Left cardiac atrium (tissue), 4 donors: ENCODE measurements at places on chromosomes 2 and 18.
A peak's percentile ranks its signal among the peaks of the same experiment; 100 is the strongest.

DNA sequence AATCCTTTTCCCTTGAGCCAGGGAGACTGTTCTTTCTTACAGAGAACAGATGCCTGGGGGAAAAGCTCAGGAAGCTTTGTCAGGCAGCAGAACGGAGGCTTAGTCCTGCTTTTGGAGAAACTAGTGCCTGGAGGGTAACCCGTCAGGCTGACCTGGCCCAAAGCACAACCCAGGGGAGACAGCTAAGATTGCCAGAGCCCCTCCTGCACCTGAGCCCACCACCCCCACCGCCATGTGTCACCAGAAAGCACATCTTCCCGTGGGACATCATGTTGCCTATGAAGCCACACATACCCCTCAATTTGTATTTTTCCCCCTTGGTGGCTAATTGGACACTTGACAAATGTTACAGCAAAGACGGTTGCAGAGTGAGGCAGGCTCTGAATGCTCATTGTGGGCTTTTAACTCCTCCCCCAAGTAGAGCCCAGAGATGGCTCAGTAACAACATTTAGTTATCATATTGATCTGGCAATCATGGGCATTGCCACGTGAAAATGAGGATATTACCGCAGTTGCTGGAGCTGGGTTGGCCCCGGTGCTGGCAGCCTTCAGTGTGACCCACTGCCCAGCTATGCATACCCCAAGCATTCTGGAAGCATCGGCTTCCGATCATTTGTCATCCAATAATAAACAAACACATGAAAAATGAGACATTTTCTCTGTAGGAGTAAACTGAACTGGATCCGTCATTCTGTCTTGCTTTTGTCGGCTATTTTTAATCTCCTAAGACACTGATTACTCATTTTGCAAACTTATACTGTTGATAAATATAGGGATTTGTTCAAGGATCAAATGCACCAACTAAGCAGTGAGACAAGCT, 229.5 kb downstream of the ATAD2B start:
- no peak for DNase-seq

- no peak for DNase-seq
Observed at GRCh38 chr18:58407263-58407648, 221.6 kb downstream of the ALPK2 start.

DNA sequence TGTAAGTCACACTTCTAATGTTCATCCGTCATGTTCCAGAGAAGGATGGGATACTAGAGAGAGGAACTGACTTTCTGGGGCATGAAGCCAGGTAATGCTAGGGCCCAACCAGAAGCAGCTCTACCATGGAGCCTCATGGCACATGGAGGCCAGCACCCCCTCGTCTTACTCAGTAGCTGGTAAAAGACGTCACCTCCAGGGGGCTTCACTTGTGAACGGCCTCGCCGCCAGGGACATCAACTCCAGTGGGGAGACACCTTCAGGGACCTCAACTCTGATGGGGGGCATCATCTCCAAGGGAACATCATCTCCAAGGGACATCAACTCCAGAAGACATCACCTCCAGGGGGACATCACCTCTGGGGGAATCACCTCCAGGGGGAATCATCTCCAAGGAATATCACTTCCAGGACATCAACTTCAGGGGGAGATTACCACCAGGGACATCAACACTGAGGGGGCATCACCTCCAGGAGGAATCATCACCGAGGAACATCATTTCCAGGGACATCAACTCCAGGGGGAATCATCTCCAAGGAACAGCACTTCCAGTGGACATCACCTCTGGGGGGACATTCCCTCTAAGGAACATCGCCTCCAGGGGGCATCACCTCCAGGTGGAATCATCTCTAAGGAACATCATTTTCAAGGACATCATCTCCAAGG, 168.4 kb downstream of the NDUFA10 start:
- DNase-seq, result no peak

DNA sequence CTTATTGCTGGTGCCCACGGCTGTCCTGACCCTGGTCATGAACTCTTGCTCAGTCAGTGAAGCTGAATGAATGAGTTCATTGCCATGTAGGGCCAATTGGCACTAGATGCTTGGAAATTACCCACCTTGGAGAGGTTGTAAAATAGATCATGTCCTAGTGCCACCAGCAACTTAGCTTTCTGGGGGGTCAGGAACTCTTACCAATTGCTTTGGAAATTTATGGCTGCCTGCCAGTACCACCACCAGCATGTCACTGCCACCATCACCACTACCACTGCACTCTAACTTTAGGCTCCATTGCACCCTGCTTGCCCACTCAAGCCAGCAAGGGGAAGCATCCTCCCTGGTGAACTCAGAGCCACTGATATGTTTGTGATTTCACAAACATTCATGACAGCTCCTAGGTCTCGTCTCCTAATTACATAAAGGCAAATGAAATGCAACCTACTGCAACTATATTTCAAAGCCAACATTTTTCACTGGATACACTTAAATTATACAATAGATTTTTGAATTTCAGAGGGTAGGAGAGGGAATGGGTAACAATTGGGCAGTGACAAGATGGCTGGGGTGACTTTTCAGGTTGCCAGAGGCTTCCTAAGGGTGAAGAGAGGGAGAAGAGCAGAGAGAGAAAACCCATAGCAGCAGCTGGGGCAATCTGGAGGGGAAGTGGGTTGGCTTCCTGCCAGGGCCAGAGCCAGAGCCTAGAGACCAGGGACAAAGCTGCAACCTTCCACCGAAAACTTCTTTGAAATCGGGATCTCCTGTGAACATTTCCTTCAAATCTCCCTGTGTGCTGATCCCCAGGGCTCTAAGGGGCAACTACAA, 3.5 kb upstream of the EMILIN1 start:
- peak; percentile 67 for DNase-seq

DNA sequence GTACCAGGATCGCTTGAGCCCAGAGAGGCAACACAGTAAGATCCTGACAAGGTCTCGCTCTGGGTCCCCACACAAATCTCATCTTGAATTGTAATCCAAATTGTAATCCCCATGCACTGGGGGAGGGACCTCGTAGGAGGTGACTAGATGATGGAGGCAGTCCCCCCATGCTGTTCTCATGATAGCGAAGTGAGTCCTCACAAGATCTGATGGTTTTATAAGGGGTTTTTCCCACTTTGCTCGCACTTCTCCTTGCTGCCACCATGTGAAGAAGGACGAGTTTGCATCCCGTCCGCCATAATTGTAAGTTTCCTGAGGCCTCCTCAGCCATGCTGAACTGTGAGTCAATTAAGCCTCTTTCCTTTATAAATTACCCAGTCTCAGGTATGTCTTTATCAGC, 46.0 kb upstream of the SERTAD2 start:
- DNase-seq, result no peak

GRCh38 chr18:69399253-69399652, 1.4 kb upstream of the DOK6 start:
- no peak for DNase-seq

DNA sequence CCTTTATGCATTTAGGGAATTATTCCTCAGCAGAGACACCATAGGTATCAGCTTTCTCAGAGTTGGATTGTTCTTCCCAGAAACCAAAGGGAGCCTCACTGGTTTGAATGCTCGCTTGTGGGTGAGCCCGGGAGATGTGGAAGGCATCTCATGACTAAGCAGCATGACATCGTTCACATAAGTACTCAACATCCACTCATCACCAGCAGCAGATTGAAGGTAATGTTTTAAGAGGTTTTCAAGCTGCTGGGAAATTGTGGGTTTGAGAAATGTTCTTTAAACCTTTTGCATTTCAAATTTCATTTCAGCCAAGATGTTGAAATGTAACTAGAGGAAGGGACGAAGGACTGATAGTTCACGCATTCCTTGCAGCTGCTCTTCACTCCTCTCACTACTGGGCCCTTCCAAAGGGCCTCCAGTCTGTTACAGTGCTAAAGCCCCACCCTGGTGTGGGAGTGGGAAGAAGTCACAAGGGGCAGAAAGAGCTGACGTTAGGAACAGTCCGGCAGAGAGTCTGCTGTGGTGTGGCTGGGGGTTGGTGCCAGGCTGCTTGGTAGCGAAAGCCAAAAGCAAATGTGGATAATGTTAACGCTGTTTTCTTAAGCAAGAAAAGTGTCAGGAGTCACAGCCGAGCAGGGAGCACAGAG, 324.5 kb upstream of the EPHA4 start:
- peak; percentile 34 for DNase-seq

DNA sequence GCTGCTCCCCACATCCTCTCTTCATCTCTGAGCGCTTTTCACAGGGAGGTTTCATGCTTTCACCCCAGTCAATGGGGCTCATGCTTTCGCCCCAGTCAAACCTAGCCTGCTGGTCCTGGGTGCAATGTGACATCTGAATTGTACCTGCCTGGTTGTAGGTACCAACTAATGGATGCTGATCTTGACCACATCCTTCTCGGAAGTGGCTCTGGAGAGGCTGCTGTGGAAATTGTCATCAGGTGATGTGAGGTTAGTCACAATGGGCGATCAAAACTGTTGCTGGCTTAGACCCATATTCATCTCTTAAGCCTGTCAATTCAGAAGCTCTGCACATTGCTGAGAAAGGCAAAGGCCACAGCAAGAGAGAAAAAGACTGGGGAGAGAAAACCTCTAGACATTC, 32.7 kb upstream of the ALKAL2 start:
- no peak for DNase-seq

DNA sequence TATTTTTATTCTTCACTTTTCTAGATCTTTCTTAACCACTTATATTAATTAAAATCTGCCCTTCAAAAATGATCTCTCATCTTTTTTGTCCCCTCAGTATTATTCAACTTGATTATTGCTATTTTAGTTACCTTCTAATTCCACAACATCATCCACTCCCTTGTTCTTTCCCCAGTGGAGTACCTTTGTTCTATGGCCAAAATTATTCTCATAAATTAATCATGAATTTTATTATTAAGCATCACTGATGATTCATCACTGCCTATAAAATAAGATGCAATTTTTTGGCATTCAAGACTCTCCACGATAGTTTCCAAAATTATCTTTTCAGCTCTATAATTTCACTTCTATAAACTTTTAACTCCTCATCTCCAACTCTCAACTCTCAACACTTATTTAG, 505.7 kb downstream of the SPAG16 start:
- DNase-seq, result no peak

- no peak for DNase-seq
Observed at GRCh38 chr2:63658176-63658968, 69.6 kb downstream of the MDH1 start.

DNA sequence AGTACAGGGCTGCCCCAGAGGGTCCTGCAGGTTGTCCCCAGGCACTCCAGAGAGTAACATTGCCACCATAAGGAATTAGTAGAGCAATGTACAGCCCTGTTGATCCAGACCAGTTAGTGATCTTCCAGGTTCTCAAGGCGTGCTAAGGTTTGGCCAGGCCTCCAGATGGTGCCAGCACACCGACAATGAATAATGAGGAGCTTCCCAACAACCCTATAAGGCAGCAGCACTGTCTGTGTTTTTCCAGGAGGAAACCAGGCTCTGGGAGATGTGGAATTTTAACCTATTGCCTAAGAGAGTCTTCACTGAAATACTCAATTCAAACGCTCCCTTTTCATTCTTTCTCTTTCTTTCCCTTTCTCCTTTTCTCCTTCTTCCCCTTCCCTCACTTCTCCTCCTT, 122.1 kb downstream of the MGAT5 start:
- DNase-seq, result peak; percentile 39
